ENCODE measurements at places on chromosomes 11 and 22.

- DNase-seq = peak; percentile 18
Observed at GRCh38 chr11:46930089-46930488, 6.5 kb upstream of the CSTPP1 start.

DNA sequence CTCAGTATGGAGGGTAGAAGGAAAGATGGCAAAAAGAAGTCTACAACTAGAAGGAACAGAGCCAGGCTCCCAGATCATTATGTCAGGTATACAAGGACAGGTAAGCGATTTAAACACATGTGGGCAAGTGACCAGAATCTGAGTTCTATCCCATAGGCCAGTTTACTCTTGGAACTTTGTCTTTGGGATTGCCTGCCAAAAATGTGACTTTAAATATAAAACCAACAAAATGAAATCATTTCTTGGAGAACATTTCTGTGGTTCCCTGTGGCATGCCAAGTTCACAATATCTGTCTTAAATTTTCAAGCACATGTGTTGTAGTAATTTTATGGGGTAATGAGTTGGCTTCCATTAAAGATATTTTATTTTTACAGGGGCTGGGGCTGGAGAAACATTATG lies 141.0 kb downstream of the SLC17A6 start:
- DNase-seq = no peak

GRCh38 chr11:8527939-8528338 lies 66.1 kb downstream of the STK33 start:
- no peak for DNase-seq

DNA sequence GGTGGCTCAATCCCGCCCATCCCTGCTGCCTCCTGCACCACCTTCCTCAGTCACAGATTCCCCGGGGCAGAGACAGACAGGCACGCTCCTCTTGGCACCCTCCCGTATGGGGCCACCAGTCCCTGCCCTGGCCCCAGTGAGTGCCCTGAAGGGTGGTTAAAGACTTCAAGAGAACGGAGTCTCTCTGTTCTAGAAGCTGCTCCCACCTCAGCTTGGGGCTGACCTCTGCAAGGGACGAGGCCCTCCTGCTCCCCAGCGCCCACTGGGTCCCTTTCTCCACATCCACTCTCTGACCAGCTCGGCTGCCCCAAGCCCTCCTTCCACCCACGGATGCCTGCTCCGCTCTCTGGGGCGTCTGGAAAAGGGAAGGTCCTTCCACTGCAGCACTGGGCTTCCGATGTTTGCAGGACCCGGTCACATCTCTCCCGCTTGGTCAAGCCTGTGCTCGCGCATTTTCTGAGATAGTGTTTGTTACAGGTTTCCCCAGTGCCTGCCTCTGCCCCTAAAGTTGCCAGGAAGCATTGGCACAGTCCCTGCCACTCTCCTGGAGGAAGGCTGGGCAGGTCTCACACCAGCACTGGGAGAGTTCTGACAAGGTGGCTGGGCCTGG lies 1487.9 kb downstream of the TBC1D22A start:
- DNase-seq = no peak

DNA sequence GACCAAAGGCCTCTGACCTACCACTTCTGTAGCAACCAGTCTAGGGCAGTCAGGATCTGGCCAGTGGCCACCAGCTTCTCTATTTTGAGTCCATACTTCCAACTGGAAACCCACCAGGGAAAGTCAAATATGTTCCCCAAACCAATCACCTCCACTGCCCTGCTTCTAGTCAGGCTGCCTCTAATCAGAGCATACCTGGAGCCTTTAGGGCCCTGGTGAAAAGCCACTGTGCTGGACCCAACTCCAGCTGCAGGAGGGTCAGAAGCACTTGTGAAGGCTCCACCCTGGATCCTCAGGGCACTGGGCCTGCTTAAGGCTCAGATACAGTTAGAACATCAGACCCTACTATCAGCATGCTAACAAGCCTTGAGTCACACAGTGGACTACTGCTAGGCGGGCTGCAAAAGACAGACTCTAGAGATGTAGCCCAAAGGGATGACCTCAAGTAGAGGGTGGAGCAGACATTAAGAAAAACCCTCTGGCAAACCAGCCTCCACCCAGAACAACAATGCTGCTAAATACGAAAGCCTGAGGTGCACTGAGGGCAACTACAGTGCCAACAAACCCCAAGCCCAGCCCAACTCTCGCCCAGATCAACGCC lies 69.2 kb downstream of the DGCR2 start:
- no peak for DNase-seq

DNA sequence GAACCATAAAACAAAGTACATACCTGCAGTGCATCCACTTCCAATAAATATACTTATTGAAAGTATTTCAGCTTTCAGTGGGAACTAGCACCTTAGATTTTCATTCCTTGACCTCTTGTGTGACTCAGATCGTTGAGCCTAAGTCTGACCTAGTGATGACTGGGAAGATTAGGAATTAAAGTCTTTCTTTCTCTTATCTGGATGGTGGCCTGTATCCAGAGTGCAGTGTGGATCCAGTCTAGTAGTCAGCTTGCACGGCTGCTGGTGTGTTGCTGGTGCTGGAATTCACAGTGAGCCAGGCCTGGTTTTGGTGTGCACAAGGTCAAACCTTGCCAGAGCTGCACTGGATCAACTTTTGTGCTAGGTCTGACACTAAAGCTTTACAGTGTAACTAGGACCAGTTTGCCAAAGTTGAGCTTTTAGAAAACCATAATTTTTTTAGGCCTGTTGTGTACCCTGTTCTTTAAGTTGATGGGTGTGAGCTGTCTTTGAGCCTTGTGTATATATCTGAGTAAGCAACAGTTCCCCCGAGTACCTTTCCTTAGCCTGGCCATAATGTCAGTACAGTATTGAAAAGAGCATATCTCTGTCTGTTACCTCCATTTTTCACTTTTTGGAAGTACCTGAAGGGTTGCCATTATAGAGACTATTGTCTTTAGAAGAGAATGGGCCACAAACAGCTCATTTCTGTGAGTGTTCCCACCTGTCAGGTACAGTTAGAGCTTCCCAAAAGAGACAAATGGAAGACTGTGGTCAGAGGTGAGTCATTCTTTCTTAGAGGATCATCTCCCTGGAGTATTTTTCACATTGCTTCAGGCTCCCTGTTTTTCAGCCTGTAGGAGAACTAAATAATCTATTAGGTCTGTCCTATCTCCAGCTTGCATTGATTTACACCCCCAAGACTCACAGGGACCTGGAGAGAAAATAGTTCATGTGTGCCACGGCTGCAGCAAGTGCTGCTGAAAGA lies 89.8 kb downstream of the ALX4 start:
- no peak for DNase-seq

GRCh38 chr11:68950270-68950669 lies 30.5 kb downstream of the MRGPRD start:
- no peak for DNase-seq

DNA sequence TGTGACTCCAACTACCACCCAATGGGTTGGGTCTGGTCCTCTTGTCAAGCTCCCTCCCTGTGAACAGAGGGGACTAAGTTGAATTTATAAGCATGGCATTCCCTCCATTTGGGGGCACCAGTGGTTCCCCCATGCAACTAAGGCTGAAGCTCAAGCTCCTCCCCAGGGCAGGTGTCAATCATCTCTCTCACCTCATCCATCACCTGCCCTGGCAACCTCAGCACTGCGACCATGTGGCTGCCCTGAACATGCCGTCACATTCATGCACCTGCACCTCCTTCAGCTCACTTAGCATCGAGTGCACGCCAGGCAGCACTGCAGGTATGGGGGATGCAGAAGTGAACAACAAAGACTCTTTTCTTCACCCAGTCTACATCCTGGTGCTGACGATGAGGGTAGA lies 799.3 kb downstream of the TBC1D22A start:
- no peak for DNase-seq
